Stimulated activated CD4-positive, alpha-beta T cell treated with anti-CD3 and anti-CD28 coated beads, Interleukin-1b, Interleukin-23, amount 100 ng/mL, for 24 hours (primary cell): ENCODE measurements at places on chromosomes 5 and 9.

- no peak for DNase-seq
Observed at GRCh38 chr9:79447308-79447605, 124.5 kb upstream of the TLE4 start.

DNA sequence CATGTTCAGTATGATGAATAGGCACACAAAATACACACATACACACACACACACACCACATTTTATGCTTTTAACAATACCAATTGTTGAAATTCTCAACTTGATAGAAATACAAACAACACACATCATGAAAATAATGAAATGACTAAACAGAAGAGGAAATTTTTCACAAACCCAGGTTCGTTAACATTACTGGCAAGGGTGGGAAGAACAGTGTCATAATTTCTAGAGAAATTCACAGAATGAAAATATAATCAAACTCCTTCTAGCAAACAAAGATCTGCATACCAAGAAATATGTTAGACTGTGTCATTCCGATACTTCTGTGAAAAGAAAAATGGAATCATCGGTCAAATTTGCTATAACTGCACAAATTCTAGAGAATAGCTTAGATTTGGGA lies 41.9 kb downstream of the ST8SIA4 start:
- no peak for DNase-seq

GRCh38 chr9:36041506-36041905 lies 4.8 kb downstream of the RECK start:
- DNase-seq: no peak

- DNase-seq: no peak
Observed at GRCh38 chr5:73770172-73771025, 144.4 kb downstream of the ARHGEF28 start.

DNA sequence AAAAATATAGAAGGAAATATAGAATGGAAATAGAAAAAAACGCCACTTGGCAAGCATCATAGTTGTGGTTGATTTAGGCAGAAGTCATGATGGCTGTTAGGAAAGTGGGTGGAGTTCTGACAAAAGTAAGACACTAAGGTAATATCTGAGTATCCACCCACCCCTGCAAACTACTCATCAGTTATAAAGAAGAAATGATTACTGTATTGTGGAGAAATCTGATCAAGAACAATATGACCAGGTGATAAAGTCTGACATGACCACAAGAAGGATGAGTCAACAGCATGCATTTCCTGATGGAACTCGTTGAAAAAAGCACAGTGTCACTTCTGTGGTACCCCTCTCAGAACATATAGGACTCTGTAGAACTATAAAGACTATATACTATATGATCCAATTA lies 343.4 kb upstream of the PAPPA start:
- no peak for DNase-seq

DNA sequence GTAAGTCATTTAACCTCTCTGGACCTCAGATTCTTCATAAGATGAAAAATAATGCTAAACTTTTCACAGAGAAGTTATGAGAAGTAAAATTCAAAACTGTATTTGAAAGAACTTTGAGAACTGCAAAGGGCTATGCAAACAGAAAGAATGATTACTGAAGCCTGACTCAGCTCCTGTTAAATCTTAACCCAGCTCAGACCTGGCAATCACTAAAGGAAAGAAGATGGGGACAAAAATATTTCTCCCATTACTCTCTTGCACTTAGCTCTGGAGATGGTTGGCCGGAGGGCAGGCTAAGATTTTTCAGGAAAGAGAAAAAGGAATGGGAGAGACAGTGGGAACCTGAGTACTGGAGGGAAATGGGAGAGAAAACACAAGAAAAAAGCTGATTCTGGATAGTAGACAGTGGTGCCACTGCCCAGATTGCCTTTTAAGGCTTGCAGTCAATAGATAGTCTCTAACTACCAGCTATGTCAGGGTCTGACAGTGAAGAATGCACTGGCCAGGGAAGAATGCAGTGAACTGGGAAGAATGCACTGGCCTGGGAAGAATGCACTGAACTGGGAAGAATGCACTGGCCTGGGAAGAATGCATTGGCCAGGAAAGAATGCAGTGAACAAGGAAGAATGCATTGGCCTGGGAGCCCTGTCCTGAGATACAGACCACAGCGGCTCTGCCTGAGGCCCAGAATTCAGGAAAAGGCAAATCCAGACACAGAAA lies 25.2 kb upstream of the CEMIP2 start:
- DNase-seq: no peak

- no peak for DNase-seq
Observed at GRCh38 chr5:132651838-132652469, 6.0 kb upstream of the IL13 start.

DNA sequence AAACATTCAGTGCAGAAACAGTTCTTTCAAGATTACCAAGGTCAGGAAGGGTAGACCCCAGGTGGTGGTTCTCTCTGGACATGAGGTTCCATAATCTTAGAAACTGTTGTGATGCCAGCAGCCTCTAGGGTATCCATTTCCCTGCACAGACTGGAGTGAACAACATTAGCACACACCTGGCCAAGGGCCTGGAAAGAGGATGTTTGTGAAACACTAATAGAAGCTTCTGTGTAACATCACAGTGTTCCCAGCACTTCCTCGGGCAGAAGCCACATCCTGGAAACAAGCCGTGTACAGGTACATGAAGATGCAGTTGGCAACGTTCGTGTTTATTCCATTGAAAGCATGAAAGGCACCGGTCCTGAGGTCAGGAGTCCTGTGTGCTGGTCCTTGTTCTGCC lies 598.2 kb upstream of the KLF4 start:
- no peak for DNase-seq

DNA sequence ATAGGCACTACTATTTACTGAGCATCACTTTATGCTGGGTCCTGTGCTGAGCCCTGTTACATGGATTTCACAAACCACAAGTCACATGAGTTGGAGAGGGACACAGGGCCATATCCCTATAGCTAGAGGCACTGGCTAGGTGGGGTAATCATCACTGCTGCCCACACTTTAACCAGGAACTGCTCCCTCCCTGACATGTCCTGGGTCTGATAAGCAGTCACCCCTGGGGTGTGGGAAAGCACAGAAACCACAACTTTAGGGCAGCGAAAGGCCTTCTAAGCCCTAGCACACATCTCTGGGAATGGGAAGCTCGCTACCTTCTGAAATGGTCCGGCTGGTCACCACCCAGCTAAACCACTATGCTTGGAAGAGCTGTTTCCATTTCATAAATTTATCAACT lies 15.0 kb downstream of the TBC1D2 start:
- DNase-seq: no peak

- DNase-seq: no peak
Observed at GRCh38 chr9:135561391-135562234, at the start of gene PAEP. TSS of gene PAEP (plus strand) at chr9:135561756.

DNA sequence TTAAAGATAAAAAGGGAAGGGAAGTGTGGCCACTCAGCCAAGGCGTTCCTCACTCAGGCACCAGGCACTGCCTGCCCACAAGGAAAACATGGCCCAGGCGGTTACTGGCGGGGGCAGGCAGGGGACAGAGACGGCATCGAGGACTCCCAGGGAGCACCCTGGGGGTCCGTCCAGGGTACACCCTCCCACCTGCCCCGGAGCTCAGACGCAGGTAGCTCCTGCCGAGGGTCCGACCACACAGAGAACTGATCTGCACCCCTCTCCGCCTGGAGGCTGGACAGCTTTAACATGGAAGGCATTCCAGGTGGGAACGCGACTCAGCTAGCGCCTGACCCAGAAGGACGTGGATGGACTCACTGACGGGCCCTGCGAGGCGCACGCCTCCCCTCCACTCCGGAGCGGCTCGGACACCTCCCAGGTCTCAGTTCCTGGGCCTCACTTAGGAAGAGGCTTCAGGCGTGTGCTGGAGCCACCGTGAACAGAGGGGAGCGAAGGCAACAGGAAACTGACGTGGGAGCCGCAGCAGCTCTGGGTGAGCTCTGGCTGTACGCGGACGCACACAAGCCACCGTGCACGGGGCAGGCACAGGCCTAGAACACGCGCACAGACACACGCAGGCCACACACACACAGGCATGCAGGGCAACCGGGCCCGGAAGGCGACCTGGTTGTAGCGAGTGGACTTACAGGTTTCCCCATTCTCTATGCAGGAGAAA lies 47.5 kb downstream of the NKD2 start:
- no peak for DNase-seq

DNA sequence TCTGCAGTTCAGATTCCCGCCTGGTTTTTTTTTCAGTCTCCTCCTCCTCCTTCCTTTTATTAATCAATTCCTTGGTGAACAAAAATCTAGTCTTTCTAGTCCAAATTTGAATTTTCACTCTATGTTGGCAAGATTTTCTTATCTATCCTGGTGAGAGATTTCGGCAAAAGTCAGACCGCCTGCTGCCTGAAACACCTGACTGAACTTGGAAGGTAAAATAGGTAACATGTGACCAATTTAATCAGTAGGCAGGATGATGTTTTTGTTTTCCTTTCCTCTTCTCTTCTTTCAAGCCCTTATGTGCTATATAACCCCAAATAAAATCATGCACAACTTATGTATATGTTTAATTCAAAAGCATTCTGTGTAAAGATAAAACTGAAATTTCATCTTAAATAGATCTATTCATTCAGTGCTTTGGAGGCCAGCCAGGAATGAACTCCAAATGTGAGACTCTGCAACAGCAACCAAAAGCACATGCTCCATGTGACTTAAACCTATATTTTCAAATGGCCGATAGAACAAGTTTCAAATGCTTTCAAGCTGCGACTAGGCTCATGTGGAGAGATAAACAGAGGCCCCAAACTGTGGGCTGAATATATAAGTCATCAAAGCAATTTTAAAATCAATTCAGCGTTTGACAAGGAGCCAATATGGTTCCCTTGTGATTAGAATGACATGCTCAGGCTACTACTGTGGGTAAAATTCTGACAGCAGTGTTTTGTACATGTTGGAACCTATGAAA lies 100.4 kb upstream of the SEMA6A start:
- no peak for DNase-seq

DNA sequence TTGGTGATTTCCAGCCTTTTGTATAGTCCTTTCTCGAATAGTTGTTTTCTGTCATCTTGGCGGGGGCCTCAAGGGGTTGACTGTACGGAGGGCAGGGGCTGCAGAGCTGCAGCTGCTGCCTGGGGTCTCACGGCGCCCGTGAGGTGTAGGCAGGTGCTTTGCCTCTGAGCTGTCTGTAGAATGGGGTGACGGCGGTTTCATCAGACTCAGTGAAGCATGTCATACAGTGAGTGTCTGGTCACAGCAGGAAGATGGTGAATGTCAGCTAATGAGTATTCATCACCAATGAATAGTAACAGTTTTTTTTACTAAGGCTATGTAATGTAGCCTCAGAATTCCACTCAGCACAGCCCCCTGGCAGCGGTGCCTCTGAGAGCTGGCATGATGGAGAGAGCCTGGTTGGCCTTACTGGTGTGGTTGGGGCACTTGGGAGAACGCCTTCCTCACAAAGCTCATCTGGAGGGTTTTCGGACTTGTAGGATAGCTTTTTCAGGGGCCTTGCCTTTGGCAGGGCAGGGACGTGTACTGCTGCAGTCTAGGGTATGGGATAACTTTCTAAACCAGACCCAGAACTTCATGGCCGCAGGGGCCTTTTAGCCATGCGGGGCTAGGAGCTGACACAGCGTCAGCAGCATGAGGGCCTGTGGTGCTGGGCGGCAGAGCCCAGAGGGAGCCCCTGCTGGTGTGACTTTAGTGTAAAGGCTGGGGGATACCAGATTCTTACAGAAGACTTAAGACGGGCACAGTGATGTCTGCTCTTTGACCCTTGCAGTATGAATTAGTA lies 15.0 kb downstream of the TENT4A start:
- no peak for DNase-seq

DNA sequence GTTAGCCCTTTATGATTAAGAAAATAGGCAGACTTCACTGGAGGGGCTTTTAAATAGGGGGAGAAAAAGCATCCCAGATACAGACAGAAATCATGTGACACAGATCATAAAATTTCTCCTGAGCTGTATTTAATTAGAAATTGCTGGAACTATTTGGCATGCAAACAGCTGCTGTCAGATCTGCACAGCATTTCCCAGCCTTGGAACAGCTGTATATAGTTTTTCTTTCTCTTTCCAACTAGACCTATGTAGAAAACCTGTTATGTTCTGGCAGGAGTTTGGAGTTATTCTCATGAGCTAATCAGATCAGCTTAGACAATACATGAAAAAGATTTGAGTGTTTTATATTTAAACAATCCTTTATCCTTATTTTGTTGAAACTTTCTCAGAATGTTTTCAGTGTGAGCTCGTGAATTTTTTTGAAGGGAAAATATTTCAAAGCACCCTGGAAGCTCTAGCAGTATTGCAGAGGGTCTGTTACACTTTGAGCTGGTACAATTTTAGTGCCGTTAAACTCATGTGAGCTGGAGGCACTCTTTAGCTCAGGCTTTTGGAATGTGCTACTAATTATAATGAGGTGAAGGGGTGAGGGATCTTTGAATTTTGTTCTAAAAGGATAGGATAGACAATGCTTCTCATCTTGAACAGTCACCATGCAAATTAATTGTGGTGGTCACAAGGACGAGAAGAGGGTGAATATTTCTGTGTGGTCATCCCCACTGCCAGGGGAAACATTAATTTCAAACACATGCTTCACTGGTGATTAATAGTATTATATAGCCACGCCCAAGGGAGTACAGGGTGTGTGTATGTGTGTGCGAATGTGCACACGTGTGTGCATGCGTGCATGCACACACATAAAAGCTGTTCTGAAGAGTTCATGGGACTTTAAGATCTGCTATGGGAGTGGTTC lies 239.4 kb upstream of the FBXL7 start:
- DNase-seq: no peak
